ENCODE measurements at places on chromosomes 3 and 15.

DNA sequence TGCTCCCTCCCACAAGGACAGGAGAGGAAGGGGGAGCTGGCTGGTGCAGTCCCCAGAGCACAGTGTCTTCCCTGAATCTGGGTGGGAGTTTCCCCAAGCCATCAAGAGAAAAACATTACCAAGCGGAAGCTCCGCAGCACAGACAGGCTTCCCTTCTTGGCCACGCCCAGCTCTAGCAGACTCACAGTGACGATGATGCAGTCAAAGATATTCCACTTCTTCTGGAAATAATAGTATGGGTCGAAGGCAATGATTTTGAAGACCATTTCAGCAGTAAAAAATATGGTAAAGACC lies 76.7 kb downstream of the SCN10A start:
- DNase-seq = no peak

DNA sequence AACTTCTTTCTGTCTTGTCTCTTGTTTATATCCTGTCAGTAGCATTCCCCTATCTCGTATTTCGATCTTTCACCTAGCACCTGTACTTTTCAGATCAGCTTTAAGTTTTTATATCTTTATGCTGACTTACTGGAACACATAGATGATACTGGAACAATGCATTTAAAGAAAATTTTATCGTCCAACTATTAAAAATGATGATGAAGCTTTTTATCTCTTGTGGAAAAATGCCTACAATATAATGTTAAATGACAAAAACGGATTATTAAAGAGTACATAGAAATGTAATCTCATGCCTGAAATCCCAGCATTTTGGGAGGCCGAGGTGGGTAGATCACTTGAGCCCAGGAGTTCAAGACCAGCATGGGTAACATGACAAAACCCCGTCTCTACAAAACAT lies 139.5 kb downstream of the ZPLD1 start:
- no peak for DNase-seq

DNA sequence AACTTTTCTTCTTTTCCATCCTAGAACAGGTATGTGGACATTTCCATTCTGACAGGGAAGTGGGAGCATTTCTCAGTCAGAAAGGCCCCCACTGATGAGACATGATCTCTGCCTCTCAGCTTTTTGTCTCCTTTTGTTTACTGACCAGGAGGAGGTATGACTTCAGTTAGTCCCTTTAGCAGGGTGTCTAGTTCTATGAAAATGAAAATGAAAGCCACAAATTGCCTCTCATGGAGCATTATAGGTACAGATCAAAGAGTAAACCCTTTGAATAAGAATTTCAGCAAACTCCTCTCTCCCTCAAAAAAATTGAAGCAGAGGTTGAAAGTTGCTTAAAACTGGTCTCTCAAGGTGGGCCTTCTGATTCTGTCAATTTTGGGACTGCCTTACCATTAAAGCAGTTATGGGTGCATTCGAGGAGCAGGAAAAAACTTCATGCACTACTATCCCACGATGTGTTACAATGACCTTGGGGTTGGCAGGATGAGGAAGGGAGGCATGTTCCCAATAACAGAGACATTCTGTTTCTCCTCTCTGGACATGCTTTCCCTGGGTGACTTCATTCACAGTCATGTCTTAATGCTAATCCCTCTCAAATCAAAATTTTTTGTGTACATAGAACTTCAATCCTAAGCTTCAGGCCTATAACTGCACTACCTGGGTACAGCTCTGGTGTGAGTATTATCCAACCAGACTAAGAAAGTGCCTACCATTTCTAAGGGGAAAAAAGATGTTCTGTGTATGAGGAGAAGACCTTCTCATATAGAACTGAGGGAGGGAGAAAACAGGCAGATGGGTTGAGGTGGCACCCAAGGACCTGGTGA lies 50.6 kb upstream of the TBC1D23 start:
- DNase-seq = no peak

GRCh38 chr15:99320374-99321215 lies 69.3 kb downstream of the LRRC28 start:
- no peak for DNase-seq

- DNase-seq = no peak
These were observed 263.0 kb downstream of the ULK4 start for GRCh38 chr3:41698898-41699297.

GRCh38 chr3:182769673-182770072 lies 23.6 kb upstream of the ATP11B start:
- DNase-seq = no peak

- no peak for DNase-seq
These were observed 1012.7 kb downstream of the FHIT start for GRCh38 chr3:60238550-60238949.

DNA sequence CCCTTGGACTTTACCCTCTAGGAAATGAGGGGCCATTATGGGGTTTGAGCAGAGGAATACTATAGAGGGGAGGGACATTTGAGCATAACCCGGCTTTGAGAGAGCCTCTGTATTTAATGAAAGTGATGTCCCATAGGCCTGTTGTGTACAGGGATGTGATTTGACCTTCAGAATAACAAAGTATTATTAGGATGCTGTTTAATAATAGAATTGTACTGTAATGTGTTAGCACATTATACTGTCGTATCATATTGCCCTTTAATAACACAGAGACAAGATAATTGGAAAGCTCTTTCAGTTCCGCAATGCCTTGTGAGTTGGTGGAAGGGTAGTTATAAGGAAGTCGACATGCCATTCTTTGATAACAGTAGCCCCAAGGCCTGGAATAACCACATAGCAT lies 328.3 kb downstream of the RYR3 start:
- no peak for DNase-seq

DNA sequence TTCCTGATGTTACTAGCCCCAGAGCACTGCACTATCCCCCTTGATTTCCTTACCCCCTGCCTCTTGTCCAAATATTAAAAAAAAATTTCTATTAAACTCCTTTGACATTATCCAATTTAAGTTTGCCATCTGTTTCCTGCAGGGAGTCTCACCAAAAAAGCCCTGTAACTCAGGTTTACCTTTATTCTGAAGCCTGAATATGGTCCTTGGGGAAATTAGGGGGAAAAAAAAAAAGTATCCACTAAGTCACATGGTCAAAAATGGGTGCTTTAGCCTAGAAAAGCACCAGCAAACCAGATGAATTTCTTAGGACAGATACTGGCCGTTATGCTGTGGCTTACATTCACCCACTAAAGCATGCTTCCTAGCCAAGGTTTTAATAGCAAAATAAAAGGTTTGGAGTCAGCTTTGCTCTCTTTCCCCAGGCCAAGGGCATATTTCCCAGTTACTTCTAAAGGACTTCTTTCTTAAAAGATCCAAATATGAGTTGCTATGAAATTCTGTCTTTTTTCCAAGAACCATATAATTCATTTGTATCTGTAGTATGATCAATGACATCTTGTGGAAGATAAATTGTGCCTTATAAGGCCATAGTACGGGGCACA lies 394.9 kb downstream of the LSAMP start:
- no peak for DNase-seq

DNA sequence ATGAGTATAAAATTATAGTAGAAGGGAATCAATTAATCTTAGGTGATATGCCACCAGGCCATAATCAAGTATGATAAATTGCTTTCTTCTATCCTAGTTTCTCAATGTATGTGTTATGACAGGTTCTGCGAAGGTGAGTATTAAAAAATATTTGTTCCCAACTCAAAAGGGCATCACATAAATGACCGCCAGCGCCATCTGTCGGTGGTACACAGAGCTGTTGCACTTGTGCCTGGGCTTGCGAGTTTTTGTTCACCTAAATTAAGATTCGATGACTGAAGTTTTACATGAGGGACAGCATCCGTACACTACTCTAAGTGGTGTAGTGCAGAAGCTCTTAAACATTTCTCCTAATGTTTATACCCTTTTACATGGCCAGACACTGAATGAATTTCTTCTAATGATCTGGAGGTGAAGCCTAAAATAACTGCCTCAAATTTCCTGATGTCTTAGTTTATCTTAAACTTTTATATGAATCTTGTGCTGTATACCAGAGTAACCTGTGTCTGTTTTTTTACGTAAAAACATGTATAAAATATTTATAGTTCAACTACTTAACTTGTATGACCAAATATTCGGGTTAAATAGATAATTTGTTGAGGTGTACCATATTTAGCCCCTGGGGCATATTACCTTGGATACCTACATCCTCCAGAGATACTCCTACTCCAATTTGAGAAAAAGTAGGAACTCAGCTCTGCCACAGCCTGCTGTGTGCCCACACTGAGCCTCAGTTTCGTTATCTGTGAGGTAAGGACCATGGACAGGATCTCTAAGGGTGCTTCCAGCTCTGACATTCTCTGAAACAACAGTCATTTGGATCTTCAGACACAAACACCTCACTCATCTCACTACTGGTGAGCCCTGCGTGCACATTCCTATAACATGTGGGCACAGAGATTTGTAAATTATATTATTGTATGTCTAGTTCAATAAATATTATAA lies 365.6 kb downstream of the MAGI1 start:
- no peak for DNase-seq

DNA sequence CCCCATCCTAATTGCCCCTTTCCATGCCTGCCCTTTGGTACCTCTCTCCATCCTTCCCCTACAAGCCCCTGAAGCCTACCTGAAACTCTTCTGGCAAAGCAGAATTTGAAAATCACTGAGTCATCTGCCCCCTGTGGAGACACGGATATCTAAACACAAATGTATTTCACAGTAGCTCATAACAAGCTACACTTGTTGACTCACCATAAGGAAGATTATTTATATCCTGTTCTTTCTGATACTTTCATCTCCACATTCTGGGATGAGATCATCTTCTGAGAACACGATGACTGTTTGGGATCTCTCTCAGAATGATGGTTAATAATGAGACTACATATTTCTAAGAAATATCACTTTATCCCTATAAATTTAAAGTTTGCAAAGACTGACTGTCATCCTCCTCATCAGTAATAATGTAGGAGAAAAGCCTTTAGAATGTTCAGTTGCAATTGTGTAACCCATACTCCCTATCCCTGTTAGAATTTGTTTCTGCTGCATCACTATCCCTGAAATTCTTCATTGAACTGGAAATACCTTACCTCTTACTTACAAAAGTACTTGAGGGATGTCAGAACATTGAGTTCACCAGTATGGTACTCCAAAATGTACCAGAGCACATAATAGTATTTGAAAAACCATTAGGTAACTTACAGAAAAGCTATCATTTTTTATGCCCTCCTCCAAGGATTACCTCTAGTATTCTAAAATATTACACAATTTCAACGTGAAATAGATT lies 116.1 kb upstream of the IL12A start:
- DNase-seq = no peak

- DNase-seq = no peak
These were observed 7.9 kb upstream of the EOMES start for GRCh38 chr3:27729748-27730611.

GRCh38 chr3:132071043-132071442 lies 36.2 kb upstream of the CPNE4 start:
- DNase-seq = no peak

- no peak for DNase-seq
These were observed 5.5 kb downstream of the CHAC1 start for GRCh38 chr15:40958723-40959122.

DNA sequence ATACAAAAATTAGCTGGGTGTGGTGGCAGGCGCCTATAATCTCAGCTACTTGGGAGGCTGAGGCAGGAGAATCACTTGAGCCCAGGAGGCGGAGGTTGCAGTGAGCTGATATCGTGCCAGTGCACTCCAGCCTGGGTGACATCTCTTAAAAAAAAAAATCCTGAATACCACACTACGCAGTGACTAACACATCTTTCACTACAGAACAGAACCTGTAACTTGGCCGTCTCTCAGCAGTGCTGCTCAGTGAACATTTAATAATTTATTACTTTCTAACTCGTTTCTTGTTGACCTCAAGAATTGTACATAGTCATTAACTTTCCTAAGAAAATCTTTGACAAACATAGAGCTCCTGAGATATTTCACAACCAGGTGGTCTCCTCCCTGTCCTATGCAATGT lies 3.8 kb downstream of the GREM1 start:
- DNase-seq = no peak
